ENCODE measurements at places on chromosomes 6 and 20.
A peak's percentile ranks its signal among the peaks of the same experiment; 100 is the strongest.

GRCh38 chr6:142071981-142072380 is 60.7 kb upstream of the GJE1 start:
- DNase-seq: no peak

GRCh38 chr6:148836751-148837150 is 89.9 kb downstream of the UST start:
- DNase-seq: no peak

- DNase-seq: no peak
These were observed 59.5 kb downstream of the SCAF8 start for GRCh38 chr6:154792761-154793160.

DNA sequence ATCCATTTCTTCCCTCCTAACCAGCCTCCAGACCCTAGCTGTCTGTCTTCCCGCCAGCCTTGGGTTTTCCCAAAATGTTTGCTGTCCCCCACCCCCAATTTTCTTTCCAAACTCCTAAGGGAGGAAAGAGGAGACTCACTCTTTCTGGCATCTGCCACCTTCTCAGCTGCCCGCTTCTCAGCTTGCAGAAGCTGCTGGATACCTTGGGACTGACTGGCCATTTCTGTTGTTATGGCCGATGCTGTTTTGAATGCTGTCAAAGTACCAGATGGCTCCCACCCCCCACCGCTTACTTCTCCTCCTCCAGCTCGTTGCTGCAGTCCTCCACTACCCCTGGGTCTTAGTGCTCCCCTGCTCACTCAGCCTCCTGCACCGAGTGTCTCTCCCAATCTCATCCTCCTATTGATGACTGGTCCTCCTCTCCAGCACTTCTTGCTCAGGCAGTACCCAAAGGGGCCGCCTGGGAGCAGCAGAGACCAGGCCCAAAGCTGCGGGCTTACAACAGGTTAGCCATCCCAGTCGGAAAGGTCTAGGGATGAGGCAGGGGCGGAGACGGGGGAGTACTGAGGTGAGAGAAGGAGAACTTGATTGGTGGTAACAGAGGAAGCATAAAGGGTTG is at the start of gene ATP6V1G2:
TSS of gene ATP6V1G2 (minus strand) at position 270 of the 619 bp plus-strand sequence. CDS start at position 221, 49 bp downstream.
- DNase-seq: peak; percentile 99

- DNase-seq: no peak
These were observed 30.5 kb downstream of the UBD start for GRCh38 chr6:29528988-29529560.

DNA sequence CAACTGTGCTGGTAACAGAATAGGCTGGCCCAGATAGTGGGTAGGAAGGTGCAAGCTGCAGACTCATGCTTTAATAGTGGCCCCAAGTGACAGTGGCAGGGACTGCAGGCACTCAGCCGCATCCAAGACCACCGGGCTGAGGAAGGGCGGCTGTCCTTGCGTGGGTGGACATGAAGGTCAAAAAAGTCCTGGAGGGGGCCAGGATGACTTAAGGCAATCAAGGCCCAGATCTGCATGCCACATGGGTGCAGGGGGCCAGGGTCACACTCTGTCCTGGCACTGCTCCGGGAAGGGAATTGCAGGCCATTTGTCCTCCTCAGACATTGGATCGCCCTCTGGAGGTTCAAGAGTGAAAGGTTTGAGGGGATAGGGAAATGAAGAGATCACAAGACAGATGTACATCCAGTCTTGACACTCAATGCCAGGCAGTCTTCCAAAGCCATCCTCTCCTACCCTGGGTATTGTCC is 10.4 kb upstream of the VNN2 start:
- no peak for DNase-seq

DNA sequence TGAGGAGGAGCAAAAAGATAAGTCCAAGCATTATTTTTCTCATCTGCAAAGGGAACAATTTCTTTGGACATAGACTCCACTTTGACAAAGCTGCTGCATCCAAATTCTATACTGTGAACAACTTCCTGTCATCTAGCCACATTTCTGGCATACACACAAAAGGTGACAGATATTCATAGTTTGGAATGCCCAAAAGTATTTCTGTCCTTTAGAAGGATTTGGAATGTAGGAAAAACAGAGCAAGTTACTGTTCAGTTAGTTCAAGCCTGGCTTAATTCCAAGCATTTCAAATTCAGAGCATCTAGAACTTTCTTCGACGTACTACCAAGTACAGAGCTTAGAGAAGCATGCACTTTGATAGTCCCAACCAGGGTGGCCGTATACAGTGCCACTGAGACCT is 134.0 kb downstream of the PDE7B start:
- no peak for DNase-seq

DNA sequence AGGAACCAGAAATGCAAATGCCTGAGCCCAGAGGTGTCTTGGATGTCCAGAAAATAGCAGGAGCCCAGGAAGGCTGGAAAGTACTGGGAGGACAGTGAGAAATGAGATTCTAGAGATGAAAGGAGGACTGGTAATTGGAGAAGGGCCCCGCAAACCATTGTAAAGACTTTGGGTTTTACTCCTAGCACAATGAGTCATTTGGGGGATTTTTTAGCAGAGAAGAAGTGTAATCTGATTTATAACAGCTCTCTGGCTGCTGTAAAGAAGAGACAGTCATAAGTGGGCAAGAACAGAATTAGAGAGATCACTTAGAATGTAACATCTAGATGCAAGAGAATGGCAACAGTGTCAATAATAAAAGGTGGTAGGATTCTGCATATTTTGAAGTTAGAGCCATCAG is 40.2 kb downstream of the SLC35F1 start:
- DNase-seq: no peak

DNA sequence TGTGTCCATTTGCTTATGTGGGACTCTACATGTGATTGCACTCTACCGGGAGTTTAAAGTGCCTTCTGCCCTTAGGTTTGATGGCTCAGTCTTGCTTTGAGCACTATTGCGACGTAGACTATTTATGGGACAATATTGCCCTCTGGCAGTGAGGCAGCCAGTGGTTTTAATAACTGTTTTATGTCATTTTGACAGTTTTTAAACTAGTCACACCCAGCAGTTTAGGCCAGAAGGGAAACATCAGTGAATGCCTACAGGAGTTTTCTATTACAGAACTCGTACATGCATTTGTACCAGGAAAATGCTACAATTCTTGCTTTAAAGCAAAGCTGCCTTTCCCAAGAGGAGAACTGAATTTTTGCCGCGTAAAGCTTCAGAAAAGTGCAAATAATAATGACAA is 813.7 kb downstream of the KIF16B start:
- peak; percentile 83 for DNase-seq

GRCh38 chr20:822651-823573 is 10.6 kb upstream of the FAM110A start:
- DNase-seq: no peak

GRCh38 chr6:25334793-25335192 is 55.6 kb downstream of the CARMIL1 start:
- no peak for DNase-seq

- peak; percentile 83 for DNase-seq
These were observed 18.5 kb downstream of the SNRPB start for GRCh38 chr20:2451939-2452732.

DNA sequence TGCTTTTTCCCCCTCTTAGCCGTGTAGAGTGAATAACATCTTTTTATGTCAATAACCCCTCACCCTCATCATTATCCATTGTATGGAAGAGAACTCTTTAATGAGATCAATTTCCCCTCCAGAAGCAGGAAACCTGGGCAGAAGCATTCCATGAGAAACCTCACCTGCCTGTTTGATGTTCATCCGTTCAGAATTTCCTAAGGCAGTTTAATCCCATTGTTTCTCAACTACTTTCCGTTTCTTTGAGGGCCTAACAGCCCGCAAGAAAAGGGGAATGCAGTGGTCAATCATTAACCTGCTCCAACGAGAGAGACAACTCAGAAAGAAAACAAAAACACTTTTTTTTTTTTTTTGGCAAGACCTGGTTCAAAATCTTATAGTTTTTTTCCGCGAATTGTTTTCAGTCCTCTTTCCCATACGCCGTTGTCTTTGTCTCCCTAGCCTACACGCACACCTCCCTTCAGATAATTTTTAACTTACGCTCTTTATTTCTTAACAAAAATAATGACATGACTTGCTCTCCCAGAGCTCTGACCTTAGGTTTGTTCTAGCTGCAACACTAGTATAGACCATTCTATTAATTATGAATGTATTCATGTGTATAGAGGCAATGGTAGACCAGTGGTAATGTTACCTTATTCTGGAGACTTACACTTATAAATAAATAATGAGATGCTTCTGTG is 25.6 kb upstream of the ID4 start:
- DNase-seq: no peak

Measured in spinal cord (tissue), 10 donors.